ENCODE measurements at places on chromosomes 5 and 9. TPM values are rescaled to one million over a fixed set of nuclear protein-coding genes. Genes with fewer than 3 reads are reported as not detected.

DNA sequence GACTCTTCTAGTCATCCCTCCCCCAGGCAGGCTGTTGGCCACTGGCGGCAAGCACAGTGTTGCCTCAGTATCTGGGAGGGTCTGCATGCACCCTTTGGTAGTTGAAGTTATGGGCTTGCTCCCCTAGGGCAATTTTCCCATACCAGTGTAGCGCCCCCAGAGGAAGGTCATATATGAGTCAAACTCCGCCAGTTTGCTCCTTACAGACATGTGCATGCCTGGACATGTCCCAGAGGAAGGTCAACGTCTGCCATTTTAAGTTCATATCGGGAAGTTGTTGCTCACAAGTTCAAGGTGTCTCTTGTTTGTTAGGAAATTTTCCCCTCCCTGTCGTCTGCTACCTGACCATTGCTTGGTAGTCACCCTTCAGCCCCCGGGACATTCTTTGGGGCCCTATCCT is 51.3 kb upstream of the MROH2B start:
- peak; percentile 18 for DNase-seq

DNA sequence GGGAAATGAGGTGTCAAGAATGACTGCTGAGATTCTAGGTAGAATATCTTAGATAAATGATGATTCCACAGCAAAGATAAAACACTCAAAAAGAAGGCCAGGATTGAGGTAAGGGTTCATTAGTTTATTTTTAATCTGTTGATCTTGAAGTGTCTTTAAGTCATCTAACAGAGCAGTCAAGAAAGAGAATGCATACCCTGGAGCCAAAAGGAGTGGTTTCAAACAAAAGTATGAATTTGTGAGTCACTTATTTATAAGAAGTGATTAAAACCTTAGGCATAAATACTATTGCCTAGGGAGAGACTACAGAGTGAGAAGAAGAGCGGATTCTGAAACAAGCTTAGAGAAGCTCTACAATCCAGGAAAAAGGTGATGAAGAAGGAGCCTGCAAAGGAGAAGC is 541.0 kb downstream of the DTWD2 start:
- no peak for DNase-seq

DNA sequence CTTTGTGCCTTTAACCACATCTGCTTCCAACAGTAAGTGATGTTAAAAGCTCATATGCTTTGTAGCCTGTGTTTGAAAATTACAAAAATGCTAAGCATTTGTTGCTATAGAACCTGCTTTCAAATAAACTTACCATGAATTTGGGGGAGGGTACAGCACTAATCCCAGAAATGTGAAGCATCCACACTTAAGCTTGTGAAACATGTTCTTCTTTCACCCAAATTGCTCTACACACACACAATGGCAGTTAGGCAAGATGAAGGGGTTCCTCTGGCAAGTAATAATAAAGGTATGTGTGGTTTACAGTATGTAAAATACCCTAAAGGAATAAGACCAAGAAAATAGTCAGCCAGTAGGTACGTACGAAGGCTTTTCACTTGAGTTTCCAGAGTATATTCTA is 165.6 kb downstream of the SMARCA2 start:
- no peak for DNase-seq

- no peak for DNase-seq
Observed at GRCh38 chr9:136648751-136649150, 14.0 kb upstream of the EGFL7 start.

- DNase-seq, result peak; percentile 34
Observed at GRCh38 chr9:1922026-1922425, 93.1 kb upstream of the SMARCA2 start.

PCDHGC4 gene
- total RNA-seq, result 0.11 TPM

EPB41L4A gene
- 0.42 TPM for total RNA-seq

DENND4C gene
- 25.0 TPM for total RNA-seq

HEXB gene
- total RNA-seq, result 809 TPM

RABGAP1 gene
- total RNA-seq, result 27.5 TPM

BNC2 gene
- 23.5 TPM for total RNA-seq
